ENCODE measurements at places on chromosomes 13 and 19.

DNA sequence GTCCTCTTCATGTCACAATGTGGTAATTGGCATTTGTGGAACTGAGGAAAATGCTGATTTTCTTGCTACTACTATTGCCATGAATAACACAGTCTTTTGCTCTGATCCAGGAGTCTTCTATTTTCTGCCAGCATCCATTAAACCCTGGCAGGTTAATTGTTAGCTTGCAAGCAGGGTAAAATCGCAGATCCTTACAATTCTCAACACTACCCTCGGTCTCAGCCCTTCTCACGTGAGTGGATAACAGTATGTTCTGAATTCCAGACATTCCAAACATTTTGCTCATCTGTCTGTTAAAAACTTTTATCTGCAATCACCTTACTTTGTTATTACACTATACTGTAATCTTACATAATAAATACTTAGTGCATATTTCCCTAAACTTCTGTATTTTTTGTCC, 251.3 kb upstream of the ATXN8OS start:
- DNase-seq, result no peak

DNA sequence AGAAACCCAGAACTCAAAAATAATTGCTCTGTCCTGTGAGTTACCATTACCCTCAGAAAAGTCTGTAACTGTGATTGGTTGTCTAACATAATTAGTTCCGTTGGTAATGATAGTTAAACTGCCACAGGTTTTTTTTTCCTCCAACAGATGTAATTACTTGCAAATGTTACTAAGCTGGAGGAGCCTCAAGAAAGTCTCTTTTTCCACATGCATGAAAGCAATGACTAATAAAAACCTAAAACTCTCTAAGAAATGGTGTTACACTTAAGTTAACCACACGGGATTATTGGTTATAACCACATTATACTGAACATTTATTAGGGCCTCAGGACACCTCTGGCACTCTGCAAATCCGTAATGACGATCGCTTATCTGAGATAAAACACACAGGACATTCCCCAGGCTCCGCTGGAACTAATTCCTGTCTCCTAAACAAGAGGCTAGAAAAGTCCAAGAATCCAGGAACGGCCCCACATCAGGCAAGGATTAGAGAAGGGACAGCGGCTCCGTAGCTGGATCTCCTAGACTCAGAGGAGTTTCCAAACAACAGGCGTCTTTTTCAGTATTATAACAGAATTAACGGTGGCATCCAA, 753 bp downstream of the ZNF235 start:
- peak; percentile 23 for DNase-seq

DNA sequence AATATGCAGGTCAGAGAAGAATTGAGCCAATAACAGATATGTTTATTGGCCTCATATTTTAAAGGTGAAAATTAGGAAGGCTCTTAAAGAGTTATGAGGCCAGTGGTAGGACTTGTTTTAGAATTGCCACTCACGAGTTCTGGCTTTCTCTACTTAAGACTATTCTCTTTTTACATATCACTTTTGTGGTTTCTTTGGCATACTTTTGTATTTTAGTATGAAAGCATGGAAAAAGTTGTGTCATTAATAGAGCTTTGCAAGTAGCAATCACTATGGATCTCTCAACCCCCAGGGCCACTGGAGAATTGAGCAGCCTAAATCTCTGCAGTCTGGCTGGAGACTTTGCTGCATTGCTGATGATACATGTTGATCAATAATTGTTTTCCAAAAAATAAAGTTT, 64.6 kb upstream of the SOX21 start:
- no peak for DNase-seq

DNA sequence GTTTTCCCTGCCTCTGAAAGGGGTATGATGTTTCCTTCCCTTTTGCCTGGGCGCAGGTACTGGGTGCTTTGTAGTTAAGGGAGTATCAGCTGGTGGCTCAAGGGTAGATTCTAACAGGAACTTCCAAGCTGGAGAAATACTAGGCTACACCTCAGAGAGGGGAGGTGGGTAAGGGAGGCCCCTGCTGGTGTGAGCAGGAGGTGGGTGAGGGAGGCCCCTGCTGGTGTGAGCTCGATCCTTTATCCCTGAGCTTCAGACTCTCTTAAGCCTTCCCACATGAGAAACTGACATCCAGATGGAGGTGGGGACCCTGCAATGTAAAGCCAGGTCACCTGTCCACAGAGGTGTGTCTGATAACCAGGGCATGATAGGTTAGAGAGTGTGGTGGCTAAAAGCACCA, 32.1 kb downstream of the CYP2B6 start:
- DNase-seq, result no peak

DNA sequence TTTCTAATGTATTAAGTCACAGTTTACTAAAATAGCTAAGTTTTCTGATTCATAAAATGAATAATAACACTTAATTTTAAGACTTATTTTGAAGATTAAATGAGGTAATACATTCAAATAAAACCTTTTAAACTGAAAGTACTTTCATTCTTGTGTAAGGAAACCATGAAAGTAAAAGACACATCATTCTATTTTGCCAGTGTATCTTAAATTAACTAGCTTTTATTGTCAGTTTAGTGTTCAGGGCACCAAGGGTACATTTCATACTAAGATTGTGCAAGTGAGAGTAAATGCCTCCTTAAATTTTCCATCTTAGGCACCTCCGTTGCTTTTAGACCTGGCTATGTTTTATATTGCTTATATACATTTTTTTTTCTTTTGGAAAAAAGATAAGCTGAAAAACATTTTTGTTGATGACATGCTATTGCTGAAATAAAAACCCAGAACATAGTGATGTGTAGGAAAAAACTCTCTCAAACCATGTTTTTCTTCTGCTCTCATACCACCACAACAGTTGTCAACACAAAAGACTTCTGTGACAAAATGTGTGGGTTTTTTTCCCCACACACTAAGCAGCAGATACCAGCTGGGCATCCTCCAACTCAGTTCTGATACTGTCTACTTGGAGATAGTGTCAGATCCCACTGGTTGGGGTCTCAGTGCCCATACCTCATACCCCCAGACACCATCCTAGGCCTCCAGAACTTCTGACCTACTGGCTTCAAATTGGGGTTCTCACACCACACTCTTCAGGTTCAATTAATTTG, 30.7 kb upstream of the LPAR6 start:
- DNase-seq, result no peak

DNA sequence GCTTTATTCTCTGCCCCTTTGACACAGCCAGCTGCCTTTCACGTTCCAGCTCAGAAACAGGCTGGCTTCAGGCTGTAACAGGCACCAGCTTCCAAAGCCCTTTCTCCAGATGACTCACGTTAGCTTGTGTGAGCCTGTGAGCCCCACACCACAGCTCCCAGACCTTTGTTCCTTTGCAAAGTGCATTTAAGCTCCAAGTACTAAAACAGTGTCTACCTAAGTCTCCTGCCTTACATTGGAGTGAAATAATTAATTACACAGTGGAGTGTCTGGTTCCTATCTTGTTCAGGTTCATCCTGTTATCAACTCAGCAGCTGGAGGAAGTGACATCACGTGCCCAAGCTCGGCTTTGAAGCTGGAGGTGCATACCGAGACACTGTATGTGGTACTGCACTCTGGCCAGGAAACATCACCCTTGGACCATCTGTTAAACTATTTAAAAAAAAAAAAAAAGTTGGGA, 475.8 kb downstream of the FOXO1 start:
- peak; percentile 31 for DNase-seq

GRCh38 chr13:24181991-24182702, 21.6 kb downstream of the SPATA13 start:
- no peak for DNase-seq

GRCh38 chr19:18521692-18522123, at the start of gene ELL:
Gene ELL, minus strand, starts transcription at chr19:18522070. Its CDS starts 15 bp downstream, at chr19:18522055.
- no peak for DNase-seq

- no peak for DNase-seq
Measured at GRCh38 chr19:47610902-47611301, 2.0 kb downstream of the BICRA start.

DNA sequence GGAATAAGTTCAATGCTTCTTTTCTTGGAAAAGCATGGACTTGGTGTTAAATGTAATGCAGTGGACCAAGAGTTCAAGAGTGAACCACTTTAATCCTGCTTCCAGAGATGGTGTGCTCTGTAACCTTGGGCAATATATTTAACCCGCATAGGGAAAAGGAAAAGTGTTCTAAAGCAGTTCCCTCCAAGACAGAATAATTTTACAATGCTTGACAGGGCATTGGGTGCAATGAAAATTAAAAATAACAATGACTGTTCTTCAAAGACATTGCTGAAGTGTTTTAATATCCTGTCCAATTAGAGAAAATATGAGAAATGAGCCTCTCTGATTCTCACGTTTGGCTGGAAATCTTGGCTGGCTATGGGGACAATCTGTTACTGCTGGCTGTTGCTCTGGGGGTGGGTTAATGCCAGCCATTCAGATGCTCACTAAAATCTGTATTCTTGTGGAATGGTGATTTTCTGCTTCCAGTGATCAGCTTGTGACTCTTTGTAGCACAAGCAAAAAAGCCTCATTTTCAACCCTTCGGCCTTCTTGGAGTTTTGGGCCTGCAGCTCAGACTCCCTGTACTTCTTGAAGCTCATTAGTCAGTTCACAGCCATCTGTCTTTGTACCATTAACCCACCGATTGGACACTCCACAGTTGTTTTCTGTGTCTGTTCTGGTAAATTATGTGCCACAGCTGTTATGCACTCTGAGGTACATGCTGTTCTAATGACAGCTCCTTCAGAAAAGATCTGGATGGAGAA, 310.6 kb downstream of the LMO7 start:
- DNase-seq, result peak; percentile 48

- DNase-seq, result peak; percentile 41
Measured at GRCh38 chr19:4267101-4267900, 11.8 kb upstream of the SHD start.

- no peak for DNase-seq
Measured at GRCh38 chr19:23788411-23788810, 29.7 kb upstream of the ZNF681 start.

DNA sequence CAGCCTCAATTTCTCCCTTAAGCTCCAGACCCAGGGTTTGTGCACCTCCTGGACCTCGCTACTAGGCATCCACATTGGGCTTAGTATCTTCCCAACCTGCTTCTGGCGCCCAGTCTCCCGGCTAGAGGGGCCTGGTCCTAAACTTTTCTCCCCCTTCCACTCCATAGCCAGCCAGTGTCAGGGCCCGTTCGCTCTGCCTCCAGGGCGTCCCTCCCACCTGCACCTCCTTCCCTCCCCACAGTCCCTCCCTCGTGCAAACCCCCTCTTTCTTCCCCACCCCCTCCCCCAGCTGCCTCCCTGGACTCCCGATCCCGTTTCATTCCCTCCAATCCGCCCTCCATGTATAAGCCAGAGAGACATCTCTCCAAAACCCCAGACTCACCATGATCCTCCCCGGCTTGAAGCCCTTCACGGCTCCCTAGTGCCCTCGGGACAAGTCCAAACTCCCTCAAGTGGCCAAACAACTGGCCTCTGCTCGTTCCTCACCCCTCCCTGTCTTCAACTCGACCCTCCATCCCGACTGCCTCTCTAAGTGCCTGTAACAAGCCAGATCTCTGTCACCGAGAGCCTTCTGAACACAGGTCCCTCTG, 997 bp upstream of the SAMD4B start:
- no peak for DNase-seq

DNA sequence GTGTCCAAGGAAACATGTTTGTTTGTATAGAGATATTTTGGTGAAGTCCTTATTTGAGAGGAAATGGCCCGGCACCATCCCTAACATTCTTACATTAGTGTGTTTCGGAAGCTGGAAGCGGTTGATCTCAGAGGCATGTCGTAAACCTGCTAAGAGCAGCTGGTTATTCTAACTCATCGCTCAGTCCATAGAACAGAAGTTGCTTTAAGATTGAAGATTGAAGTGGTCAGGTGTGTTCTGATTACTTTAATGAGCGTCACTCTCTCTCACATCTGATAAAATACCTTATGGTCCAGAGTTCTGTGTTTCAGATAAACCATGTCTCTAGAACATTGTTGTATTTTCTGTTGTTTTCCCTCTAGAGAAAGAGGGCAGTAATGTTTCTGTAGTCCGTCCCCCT, 60.2 kb upstream of the FLT1 start:
- no peak for DNase-seq

- peak; percentile 12 for DNase-seq
Measured at GRCh38 chr19:15869109-15869555, 28.7 kb downstream of the CYP4F2 start.

- DNase-seq, result no peak
Measured at GRCh38 chr19:33687481-33688170, 65.9 kb downstream of the CHST8 start.

- no peak for DNase-seq
Measured at GRCh38 chr19:29616541-29616940, 10.5 kb downstream of the POP4 start.

GRCh38 chr19:12284226-12284625, 10.5 kb downstream of the ZNF44 start:
- no peak for DNase-seq

DNA sequence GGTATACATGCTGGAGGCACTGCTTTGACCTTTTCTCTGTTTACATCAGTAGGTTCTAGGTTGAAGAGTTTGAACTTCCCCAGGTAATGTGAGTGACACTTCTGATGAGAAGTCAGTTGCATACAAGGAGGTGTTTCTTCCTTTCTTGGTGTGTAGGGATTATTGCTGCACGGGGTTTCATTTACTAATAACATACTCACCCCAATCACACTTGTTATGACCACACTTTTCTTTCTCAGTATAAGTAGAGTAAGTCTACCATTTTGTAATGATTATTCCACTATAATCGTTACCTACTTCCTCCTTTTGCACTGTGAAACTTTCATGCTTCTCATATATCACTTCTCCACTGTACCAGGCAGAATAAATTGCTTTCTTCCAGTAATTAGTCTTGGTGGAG, 138.0 kb downstream of the TNFSF13B start:
- DNase-seq, result no peak

GRCh38 chr19:6476155-6476895, 5.3 kb downstream of the DENND1C start:
- no peak for DNase-seq

GRCh38 chr19:28475525-28475924, 737.4 kb downstream of the UQCRFS1 start:
- no peak for DNase-seq
